Dermis lymphatic vessel endothelial cell (primary cell): ENCODE measurements at places on chromosomes 12 and 14. TPM values are rescaled to one million over a fixed set of nuclear protein-coding genes. Genes with fewer than 3 reads are reported as not detected.

HSPA2 gene
- total RNA-seq: 2.3 and 7.2 TPM in 2 replicates

SYNJ2BP gene
- total RNA-seq: 23.3 and 24.8 TPM in 2 replicates

GLIPR1L1 gene
- not detected in 2 replicates for total RNA-seq

BCL11B gene
- total RNA-seq: under 0.01 TPM in 2 replicates

KRT71 gene
- not detected in 2 replicates for total RNA-seq

E2F7 gene
- 2.4 and 3.1 TPM in 2 replicates for total RNA-seq

DYRK2 gene
- 6.7 and 12.5 TPM in 2 replicates for total RNA-seq
